ENCODE measurements at places on chromosomes 13 and 19.

DNA sequence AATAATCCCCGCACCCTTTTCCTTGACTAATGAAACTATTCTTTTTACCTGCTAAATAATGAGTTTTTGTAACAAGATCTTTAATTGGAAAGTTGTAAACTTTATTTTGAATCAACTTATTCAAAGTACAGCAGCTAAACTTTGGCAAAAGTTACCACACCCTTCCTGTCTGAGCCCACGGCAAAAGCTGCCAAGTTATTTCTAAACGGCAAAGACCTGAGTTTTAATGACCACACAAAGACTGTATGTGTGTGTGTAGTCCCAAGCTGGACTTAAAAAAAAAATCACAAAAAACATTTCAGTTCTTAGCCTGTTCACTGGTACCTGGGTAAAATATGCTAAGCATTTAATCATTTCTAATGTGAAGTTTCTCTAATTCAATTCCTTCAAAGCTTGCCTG is 60.7 kb downstream of the ZAR1L start:
- DNase-seq, result no peak

DNA sequence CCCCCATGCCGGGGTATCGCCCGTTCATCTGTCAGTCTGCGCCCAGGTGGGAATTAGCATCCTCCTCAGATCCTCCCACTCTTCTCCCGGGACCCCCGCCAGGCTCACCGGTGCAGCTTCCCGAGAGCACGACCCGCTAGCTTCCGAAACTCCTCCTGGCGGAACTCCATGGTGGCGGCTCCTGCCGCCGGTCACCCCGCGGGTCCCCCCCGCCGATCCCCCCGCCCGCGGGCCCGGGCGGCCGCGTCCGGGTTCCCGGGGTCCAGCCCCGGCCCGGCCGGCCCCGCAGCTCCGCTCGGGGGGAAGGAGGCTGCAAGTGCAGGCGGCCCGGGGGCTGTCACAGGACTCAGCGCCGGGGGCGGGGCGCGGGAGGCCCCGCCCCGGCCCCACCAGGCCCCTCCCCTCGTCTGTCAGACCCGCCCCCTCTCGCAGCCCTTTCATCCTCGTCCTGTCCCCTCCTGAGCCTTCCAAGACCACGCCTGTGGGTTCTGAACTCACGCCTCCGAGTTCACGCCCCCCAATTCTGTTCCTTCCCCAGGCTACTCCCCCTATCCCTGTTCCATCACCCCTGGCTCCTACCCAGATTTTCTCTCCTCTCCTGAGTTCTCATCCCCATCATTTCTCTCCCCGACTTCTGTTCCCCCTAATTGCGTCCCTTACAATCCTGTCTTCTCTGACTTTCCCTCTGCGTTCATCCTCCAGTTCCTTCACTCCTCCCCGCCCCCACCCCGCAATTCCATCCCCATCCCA is at the start of gene SLC17A7:
TSS of gene SLC17A7 (minus strand) at position 318 of the 750 bp plus-strand sequence. CDS start at position 170, 148 bp downstream.
- DNase-seq, result peak; percentile 70

DNA sequence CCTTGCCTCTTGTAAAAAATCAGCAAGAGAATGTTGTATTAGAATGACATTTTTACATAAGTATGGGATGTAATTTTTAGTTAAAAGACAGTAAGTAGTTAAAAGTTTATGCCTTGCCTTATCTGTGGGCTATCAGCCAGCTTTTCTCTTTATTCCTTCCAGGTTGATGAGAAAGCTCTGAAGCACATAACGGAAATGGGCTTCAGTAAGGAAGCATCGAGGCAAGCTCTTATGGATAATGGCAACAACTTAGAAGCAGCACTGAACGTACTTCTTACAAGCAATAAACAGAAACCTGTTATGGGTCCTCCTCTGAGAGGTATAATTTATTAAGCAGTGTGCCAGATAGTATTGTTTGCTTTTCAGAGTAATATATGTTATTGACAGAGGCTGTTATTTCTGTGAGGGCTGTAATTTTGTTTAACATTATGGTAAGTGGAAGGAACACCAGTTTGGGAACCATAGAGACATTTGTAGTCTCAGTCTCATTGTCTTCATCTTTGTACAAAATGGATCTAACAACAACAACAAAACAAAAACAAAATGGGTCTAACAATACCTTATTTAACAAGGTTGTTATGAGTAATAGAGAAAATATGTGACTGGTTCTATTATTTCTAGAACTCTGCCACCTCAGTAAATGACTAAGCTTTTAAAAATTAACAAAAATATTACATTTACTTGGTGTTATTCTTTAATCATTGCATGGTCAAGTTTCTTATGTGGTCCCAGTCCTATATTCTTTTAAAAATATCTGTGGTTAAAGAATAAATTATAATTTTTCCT is 112.8 kb downstream of the TDRD3 start:
- DNase-seq, result no peak

- no peak for DNase-seq
Measured at GRCh38 chr13:41919031-41919740, 41.7 kb downstream of the VWA8 start.

DNA sequence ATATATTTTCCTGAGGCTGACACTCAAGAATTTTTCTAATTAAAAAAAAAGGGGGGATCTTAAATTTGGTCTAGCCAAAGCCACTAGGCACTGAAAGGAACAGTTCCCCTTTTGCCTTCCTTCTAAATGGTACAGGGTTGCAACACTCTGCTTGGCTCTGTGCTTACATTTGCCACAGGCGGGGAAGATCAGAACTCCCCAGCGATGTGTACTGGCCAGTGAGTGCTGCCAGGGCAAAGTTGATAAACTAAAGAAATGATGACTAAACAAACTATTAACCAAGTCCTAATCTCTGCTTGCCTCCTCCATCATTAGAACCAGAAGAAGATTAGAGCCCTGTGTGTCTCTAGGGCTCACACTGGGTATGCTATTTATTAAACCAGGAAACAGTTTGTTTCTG is 75.3 kb upstream of the SCEL start:
- DNase-seq, result no peak

GRCh38 chr13:39410096-39410901 is 192.7 kb downstream of the LHFPL6 start:
- no peak for DNase-seq

GRCh38 chr19:29665826-29666577 is 741 bp downstream of the PLEKHF1 start:
- peak; percentile 47 for DNase-seq

DNA sequence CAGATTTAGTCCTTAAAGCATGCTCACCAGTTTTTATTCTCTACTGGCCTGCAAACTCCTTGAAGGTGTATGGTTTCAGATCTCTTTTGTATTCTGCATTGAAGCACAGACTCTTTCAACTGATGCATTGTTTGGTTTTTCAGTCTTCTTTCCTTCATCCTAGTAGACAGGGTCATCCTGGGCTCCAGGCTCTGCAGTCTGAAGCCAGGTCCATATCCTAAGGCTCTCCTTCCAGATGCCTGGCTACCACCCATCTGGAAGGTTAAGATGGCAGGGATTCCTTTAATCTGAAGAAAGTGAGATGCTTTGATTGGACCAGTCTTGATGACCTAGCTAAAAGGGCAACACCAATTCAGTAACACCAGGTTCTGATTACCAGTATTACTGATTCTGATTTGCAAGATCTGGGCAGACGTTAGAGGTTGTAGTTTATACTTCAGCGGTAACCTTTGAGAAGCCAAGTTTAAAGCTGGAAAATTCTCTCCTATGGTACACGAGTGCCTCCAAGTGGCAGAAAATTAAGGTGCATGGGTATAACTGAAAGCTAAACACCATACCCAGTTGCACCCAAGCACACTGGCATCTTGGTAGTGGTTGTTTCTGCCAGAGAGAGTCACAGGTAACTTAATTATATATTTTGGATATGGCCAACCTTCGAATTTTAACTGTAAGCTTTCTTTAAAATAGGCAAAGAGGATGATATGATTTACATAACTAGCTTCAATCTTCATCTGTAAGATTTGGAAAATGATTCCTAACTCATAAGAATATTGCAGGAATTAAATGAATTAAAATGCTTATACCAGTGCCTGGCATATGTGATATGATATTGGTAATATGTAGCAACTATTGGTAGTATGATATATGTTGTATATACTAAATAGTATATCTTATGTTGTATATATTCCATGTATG is 1651.9 kb upstream of the MIR17HG start:
- DNase-seq, result peak; percentile 10

DNA sequence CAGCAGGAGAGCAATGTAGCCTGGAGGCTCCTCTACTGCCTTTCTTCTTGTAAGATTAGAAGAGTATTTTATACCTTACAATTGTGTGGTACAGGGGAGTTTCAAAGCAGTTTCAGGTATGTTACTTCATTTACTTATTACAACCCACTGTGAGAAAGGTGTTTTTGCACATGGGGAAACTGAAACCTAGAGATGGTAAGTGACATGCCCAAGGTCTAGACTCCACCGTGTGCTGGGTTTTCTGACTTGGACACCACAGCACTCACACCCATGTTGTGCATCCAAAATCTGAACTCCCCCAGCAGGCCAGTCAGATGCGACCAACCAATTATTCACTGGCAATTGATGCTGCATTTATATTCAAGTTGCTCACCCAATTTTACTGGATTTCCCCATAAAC is 22.8 kb downstream of the ERICH6B start:
- no peak for DNase-seq

- peak; percentile 95 for DNase-seq
Measured at GRCh38 chr19:17947815-17948513, 15.1 kb downstream of the CCDC124 start.

DNA sequence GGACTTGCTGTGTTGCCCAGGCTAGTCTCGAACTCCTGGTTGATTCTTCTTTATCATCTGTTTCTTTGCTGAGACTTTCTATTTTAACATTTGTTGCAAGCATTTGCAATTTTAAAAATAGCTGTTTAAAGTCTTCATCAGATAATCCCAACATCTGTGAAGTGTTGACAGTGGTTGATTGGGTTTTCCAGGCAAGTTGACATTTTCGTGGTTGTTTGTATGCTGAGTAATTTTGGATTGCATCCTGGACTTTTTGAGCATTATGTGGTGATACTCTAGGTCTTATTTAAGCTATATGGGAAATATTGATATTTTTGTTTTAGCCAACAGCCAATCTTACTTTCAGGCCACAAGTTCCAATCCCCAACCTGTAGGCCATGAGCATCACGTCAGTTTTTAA is 25.1 kb downstream of the AP1M1 start:
- no peak for DNase-seq

- peak; percentile 78 for DNase-seq
Measured at GRCh38 chr19:48812094-48812929, 1.5 kb upstream of the BCAT2 start.

DNA sequence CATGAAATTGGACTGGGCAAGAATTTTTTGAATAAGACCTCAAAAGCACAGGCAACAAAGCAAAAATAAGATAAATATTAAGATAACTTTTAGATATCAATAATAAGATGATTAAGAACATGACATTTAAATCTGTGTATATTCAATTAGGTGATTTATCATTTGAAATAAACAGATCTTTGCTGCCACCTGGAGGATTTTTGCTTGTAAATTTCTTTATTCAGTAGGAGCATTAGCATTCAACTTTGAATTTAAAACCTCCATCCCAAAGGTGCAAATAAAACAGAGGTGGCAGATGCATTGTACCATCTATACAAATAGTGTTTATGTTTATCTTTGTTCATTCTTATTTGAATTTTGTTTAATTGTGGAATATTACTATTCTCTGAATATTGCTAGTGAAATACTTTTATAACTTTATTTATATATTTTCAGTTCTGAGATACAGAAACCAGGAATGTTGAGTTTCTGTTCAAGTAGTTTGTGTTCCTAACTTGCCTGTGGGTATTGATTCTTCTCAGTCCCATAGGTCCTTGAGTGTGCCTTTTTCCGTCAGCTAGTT is 20.9 kb downstream of the COG6 start:
- peak; percentile 44 for DNase-seq

GRCh38 chr13:25630329-25630900 is 258.6 kb downstream of the ATP8A2 start:
- no peak for DNase-seq

DNA sequence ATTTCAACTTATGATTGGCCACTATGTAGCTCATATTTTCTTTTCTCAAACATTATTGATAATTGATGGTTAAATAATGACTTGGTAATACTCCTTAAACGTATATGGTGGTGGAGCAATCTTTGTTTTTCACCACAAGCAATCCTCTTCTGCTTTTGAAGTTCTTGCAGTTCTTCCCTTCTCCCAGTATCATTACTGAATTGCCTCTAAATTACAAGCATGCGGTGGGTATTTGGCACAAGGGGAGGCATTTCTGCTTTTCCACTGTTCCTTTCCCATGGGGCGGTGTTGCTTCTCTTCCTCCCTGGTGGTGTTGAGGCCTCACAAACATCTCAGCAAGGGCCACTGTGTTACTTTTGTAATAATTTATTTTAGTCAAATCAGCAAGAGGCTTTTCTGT is 234.4 kb upstream of the RXFP2 start:
- DNase-seq, result no peak

- no peak for DNase-seq
Measured at GRCh38 chr19:46737298-46737654, 8.6 kb upstream of the FKRP start.

DNA sequence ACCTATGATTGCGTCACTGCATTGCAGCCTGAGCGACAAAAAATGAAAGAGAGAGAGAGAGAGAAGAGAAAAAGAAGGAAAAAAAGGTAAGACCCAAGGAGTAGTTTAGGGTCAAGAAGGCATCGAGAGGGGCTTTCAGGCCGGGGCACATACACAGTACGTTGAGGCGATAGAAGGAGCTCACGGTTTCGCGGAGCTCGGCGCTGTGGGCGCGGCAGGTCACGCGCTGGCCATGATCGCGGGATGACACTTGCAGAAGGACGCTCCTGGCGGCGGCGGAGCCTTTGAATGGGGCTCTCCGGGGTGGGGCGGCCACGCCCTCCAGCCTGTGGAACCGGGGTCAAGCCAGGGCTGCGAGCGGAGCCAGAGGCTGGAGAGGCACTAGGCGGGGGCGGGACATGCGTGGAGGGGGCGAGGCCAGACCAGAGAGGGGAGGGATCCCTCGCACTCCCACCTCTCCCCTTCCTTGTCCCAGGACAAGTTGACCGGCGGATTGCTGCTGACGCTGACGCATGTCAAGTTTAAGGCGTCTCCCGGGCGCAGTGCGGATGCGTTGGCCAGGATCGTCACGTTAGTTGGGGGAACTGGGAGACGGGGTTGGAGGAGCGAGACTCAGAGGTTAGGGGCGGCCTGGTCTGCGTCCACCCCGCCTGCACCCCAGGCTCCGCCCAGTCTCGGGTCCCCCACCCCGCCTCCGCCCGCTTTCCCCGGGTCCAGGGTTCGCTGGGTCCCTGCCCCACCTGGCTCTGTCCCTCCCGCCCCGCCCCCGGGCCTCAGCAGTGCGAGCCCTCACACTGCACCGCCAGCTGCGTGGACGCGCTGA is 6.9 kb downstream of the NPHS1 start:
- DNase-seq, result no peak

DNA sequence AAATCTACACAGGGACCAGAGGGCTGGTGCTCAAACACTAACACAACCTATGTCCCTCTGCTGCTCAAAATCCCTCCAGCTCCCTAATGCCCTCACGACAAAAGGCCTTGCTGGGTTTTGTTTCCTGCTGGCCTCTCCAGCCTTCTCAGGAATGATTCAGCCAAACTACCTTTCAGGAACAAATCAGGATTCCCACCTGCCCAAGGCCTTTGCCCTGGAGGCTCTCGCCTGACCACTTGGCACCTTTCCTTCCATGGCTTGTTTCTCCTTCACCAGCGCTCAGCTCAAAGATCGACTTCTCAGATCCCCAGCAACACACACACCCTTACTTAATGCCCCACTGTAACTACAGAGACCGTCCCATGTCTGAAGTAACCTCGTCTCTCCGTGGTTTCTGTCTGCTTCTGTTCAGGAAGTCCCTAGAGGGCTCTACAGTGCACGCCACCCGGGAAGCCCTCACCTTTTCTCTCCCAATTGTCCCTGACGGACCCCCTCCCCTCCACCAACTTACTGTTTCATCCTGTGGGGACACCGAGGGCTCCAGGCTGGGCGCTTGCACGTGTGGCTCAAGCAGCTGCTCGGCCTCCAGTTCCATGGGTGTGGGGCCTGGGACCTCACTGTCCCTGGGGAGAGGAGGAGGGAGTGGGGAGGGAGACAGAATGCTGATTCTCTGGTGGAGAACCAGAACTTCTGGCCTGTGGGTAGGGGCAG is 3.2 kb upstream of the SIX5 start:
- DNase-seq, result no peak

Measured in activated CD8-positive, alpha-beta T cell treated with anti-CD3 and anti-CD28 coated beads for 36 hours (primary cell).